ENCODE measurements at places on chromosomes 13 and 19. TPM values are rescaled to one million over a fixed set of nuclear protein-coding genes. Genes with fewer than 3 reads are reported as not detected.

GRCh38 chr13:94859811-94860210 is 147.5 kb upstream of the SOX21 start:
- no peak for DNase-seq

CYP4F3 gene
- total RNA-seq: 0.16 TPM

- no peak for DNase-seq
These were observed 8.5 kb upstream of the CEACAM5 start for GRCh38 chr19:41699968-41700323.

DNA sequence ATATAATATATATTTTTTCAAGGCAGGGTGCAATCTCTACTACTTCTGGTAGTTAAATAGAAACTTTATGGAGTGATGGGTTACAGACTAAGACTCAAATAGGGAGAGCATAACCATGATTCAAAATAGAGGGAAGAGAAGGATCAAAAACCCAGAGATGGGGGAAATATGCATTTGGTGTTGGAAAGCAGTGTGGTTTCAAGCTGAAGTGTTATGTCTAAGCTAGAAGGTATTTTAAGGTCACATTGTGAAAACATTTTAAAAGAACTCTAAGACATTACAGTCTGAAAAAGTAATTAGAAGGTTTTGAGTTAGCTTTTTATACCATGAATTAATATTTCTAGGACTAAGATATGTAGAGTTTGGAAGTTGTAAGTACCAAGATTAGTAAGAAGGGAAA is 2741.4 kb downstream of the PCDH9 start:
- no peak for DNase-seq

CALR3 gene
- total RNA-seq: not detected

DNA sequence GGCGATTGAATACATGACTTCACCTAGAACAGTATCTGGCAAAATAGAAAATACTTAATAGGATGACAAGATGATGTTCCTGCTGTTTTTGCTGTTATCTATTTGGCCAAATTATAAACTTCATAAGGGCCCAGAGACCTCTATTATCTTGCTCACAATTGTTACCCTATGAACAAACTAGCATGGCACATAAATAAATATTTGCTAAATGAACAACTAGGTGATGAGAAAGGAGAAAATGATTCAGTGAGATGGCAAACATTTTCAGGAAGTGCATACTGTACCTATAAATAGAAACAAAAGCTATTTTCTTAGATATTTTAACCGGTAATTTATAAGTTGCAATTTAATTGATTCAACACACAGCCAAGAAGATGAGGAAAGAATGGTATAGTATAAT is 78.4 kb downstream of the FAM216B start:
- no peak for DNase-seq

DNA sequence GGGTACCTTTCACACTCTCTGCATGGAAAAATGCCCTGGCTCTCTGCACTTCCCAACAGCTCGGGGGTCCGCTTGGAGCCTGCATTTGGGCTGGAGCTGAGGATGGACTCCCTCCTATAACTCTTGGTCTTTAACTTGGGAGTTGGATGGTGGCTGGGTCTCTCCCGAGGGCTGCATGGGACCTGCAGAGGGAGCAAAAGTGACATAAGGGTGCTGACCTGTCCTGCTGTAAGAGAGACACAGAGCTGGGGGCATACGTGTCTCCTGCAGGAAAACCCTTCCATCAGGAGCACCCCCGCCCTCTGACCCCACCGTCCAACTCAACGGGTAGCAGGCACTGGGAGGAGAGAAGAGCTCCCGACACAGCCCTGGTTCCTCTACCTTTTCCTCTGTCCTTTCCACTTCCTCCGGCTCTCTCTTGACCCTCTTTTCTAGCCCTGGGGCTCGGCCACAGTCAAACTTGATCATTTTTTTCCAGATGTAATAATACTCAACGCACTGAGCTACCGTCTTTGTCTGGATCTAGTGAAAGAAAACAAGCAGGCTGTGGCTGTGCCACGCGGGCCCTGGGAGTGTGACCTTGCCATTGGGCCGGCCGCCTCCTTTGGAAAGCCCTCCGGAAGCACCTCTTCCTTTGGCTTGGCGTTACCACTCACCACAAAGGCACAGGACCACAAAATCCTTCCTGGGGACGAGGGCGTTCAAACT is 6.8 kb upstream of the NAPA start:
- DNase-seq: no peak

DNA sequence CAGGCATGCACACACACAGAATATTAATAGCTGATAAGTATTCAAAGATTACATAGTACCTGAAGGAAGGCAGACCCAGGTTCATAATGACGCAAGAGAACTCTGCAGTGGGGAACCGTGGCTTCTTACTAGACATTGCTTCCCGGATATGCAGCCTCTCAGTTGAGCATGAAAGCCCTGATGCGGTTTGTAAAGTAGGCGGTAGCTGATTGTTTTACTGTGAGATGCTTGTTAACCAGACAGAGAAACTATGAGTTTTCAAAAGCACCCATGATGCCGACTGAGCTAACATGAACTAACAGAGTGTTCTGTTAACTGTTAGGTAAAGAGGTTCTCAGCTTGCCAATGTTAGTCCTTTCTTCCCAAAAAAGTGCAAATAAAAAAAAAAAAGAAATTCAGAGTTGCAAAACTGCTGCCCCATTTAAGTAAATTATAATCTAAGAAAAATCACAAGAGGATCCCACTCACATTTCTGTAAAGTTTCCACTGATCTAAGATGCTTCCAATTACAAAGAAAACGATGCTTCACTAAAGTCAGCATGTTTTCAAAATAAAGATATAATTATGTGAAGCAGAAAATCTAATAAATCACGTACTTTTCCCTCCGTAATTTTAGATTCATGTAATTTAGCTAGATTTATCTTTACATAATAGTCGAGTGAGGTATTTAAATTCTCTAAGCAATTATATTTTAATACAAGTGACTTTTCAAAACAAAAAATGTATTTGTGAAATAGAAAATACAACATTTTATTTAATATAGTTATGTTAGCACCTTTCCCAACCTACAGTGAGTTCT is 2.2 kb downstream of the FLT1 start:
- no peak for DNase-seq
